ENCODE measurements at places on chromosomes 12 and 14.

- DNase-seq = no peak
Measured at GRCh38 chr14:55734731-55735130, 154.7 kb downstream of the KTN1 start.

GRCh38 chr14:24911324-24912109, 138.4 kb downstream of the STXBP6 start:
- no peak for DNase-seq

DNA sequence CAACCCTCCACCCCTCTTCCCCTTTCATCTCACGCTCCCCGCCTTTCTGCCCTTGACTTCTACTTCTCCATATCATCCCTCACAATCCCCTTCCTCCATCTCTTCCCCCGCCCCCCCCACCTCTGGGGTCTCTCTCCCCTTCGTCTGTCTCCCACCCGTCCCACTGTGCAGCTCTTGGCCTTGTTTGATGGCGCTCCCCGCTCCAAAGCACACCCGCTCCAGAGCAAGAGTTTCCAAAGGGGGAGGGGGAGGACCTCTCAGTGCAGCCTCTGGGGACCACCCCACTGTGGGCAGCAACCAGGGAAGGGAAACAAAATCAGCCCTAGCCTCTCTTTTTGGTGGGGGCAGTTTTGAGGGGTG, 774 bp downstream of the CHGA start:
- no peak for DNase-seq

GRCh38 chr12:18243238-18243637, 18.1 kb upstream of the PIK3C2G start:
- DNase-seq = no peak

- DNase-seq = no peak
Measured at GRCh38 chr14:74085047-74085637, 386 bp downstream of the LIN52 start.

DNA sequence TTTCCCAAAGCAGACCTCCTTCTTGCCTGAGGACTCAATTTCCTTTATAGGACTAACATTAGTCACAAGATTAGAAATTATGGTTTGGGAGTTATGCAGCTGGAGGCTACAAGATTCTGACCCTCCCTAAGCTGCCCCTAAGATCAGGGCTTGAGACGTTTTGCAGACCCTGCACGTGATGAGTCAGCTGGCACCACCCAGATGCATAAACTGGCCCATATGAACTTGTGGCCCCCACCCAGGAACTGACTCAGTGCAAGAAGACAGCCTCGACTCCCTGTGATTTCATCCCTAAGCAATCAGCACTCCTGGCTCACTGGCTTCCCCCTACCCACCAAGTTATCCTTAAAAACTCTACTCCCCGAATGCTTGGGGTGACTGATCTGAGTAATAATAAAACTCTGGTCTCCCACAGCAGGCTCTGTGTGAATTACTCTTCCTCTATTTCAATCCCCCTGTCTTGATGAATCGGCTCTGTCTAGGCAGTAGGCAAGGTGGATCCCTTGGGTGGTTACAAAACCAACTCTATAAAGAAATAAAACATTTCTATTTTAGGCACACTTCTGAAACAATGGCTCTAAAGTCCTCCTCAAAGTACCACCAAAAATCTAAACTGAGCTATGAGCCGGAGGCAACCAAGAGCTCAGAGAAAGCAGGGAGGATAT, 233.4 kb downstream of the TMEM132D start:
- no peak for DNase-seq

- no peak for DNase-seq
Measured at GRCh38 chr14:57634335-57634734, 140.7 kb upstream of the CCDC198 start.

DNA sequence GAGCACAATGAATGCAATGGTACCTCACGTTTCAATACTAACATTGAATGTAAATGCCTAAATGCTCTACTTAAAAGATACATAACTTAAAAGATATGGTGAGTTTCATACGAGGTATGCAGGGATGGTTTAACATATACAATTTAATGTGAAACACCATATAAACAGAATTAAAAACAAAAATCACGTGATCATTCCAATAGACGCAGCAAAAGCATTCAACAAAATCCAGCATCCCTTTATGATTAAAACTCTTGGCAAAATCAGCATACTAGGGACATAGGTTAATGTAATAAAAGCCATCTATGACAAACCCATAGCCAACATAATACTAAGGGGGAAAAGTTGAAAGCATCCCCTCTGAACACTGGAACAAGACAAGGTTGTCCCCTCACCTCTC, 845.7 kb downstream of the SLC16A7 start:
- DNase-seq = no peak

- DNase-seq = no peak
Measured at GRCh38 chr14:88541324-88541723, 13.5 kb downstream of the PTPN21 start.

GRCh38 chr14:95257521-95257920, 62.2 kb downstream of the CLMN start:
- no peak for DNase-seq

- no peak for DNase-seq
Measured at GRCh38 chr12:104467346-104467837, 10.6 kb downstream of the CHST11 start.

DNA sequence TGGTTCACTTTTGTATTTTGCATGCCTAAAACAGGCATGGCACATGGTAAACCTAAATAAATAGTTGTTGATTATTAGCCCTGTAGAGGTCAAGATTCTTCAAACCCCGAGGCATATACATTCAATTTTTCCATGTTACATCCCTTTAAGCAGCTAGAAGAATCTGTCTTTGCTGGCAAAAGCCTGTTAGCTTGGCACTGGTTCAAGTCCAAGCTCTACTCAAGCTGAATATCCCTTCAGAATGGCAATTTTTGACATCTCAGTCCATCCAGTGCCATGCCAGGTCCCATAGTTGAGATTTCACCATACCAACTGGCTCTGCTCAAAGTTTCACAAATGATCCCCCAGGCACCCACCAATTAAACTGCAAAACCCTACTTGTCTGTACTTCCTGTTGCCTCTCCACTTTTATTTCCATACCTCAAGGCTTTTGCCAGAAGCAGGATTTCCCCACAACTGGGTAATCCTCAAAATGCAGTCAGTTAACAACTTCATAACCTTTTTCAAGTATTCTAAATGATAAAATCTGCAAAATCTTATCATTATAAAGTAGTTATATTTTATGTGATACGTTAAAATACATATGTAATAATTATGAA, 9.0 kb upstream of the DCN start:
- no peak for DNase-seq

- no peak for DNase-seq
Measured at GRCh38 chr12:29211696-29212095, 62.6 kb downstream of the FAR2 start.

- DNase-seq = no peak
Measured at GRCh38 chr12:3772380-3772779, 19.5 kb upstream of the CRACR2A start.

DNA sequence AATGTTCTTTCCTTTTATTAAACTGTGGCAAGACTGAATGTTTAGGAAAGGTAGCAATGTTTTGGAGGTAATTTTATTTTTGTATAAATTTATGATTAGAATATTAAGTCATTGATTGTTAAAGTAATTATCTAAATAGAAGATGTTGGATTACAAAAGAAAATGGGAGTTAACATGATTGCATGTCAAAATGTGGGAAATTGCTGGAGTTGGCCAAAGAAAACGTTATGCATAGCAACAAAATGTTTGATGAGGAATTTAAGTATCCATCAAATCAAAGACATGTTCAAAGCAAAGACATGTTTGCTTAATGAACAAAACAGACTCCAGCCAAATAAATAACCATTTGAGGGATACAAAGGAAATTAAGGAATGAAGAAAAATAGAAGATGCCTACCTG, 3.2 kb upstream of the MLH3 start:
- DNase-seq = no peak

- no peak for DNase-seq
Measured at GRCh38 chr14:101810897-101811621, 49.5 kb downstream of the PPP2R5C start.

DNA sequence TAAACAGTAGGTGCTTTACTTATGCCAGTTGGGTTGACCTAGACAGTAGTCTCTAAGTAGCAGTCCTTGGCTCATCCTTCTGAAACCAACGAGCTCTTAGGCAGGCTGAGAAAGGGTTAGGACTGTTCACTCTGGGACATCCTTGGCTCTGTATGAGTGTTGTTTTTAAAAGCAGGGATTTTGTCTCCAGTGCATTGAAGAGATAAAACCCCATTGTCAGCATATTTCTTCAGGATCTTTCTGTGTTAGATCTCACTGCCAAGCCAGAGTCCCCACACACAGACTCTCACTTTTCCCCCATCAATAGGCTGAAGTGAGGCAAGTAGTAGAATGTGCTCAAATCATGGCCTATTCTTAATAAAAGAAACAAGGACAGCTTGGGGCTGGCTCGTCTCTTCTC, 123.4 kb upstream of the HIF1A start:
- no peak for DNase-seq

DNA sequence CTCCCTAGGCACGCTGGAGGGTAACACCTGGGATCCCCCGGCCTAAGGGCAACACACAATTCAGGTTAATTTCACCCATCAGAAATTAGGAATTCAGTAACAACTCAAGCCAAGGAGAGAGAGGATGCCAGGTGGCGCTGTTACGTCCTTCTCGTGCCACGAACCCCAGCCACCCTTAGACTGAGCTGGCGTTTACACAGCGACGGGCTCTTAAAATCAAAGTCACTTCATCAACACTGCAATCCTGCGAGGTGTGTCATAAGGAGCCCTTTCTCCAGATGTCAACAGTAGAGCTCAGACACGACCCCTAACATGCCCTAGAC, 110.6 kb upstream of the TMEM132D start:
- DNase-seq = no peak

- DNase-seq = peak; percentile 61
Measured at GRCh38 chr14:97077253-97077653, 280.1 kb downstream of the VRK1 start.

- DNase-seq = no peak
Measured at GRCh38 chr12:6072302-6072752, 52.1 kb downstream of the VWF start.

- no peak for DNase-seq
Measured at GRCh38 chr14:68124050-68124449, 304.5 kb downstream of the RAD51B start.

DNA sequence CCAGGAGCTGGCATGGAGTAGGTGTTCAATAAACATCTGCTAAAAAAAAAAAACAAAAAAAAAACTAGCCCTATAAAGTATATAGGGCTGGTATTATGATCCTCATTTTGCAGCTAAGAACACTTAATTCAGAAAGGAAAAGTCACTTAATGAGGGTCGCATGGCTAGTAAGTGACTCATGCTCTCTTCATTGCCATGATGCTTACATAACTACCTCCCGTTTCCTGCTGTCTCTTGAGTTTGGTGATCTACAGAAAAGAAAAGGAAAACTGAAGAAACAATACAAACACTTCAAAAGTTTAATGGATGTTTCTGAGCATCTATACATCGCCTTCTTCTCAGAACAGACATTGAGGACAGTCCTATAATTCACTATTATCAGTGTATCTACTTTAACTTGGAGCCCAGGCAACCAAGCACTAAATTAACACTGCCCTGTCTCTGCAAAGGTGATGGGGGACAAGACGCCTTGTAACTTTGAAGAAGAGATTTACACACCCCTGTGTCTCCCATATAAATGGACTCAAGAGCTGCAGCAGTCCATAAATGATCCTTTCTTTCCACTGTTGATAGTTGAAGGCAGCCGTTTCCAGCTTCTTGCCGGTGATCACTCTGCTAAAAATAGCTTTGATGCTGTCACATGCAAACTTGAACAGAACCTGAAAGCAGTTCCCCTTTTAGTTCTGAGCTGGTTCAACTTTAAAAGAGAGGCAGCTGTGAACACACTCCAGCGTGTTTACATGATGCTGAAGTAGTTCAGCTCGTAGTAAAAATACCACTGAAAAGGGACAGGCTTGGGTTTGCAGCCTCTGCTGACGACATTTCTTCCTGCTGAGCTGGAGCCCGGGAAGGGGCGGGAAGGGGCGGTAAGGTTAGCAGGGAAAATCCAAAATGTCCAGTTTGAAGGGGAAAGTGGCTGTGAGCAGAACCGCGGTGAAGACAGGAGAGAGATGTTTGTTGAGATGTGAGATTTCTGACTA, 113.3 kb downstream of the FOXN3 start:
- peak; percentile 61 for DNase-seq

DNA sequence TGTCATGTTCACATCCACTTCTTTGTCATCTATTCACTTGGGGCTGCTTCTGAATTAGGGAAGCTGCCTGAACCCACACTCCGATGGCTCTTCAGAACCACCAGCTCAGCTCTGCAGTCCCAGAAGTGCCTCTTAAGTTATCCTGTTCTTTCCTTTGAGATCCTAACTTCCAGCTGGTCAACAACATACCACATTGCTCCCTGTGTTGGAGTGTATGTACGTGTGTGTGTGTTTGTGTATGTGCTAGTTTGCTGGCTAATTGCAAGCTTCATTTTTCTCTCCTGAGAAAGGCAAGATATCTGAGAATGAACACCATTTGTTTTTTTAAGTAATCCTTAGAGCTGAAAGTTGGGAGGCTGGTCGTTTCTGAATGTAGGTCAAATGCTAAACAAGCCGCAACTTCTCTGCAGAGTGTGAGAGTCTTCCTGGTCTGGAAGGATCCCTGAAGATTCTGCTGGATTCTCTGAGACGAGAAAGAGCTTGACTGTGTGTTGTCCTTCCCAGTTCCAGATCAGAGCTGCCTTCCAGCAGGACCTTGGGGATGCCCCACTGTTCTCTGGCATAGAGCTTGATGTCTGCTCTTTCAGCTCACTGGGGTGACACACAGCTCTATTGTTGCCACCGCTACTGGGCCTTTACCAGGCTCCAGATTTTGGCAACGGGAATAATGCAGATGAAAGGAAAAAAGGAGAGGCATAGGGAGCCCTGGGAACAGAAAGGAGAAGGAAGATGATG, 839 bp downstream of the GSG1 start:
- DNase-seq = no peak

DNA sequence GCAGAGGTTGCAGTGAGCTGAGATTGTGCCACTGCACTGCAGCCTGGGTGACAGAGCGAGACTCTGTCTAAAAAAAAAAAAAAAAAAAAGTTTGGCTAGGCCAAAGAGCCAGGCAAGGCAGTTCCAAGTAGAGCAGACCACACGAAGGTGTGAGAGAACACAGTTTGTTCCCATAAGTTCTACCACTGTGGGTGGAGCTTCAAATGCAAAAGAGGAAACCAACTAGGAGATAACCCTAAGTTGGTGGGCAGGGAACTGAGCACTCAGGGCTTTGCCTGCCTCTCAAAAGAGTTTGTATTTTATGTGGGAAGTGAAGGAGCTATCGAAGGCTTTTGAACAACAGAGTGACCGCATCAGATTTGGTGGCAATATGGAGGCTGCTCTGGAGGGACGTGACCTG, 15.1 kb downstream of the SOCS2 start:
- DNase-seq = no peak

- DNase-seq = no peak
Measured at GRCh38 chr14:63614679-63615363, 26.9 kb downstream of the WDR89 start.

- DNase-seq = peak; percentile 25
Measured at GRCh38 chr14:100298551-100299237, 7.5 kb downstream of the SLC25A29 start.

- no peak for DNase-seq
Measured at GRCh38 chr14:21852061-21852664, 178.5 kb upstream of the OR4E1 start.

Data from Right ventricle myocardium superior (tissue), 1 donor.